ENCODE measurements at places on chromosomes 11 and 22.

DNA sequence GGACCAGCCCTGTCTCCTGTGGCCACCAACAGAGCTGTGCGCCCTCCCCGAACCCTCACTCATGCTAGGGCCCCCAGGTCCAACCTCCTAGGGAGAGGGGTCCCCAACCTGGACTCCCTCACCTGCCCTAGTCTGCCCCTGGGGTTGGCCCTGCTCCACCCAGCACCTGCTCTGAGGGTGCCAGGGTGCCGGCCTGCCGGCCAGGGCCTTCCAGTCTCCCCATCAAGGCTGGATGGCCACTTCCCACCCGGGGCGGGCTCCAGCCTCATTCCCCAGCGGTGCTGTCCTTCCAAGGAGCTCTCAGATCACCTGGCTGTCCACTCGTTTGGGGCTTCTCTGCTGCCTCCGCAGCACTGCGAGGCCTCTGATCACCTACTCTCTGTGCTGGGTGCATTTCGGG is 39.1 kb downstream of the CDKN1C start:
- no peak for DNase-seq

- DNase-seq = no peak
These were observed 4.6 kb downstream of the CD151 start for GRCh38 chr11:837189-837989.

DNA sequence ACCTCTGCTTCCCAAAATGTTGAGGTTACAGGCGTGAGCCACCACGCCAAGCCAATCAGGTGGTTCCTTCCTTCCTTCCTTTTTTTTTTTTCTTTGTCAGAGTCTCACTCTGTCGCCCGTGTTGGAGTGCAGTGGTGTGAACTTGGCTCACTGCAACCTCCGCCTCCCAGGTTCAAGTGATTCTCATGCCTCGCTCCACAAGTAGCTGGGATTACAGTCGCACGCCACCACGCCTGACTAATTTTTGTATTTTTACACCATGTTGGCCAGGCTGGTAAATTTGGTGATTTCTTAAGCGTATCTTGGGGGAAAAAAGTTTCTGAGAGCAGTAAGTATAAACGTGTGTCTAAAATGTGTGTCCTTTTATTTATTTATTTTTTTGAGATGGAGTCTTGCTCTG is 18.2 kb upstream of the SPINDOC start:
- no peak for DNase-seq

DNA sequence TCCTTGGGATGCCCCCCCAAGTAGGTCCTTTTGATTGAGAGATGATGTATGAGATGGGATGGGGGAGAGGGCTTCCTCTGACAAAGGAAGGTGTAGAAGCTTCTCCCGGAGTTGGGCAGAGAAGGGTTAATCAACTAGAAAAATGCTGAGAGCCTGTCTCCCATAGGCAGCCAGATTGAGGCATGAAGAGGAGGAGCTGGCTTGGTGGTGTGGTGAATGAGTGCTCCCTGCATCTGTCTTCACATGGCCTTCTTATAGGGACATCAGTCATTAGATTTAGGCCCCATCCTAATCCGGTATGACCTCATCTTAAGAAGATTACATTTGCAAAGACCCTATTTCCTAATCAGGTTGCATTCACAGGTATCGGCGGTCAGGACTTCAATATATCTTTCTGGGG is 61.1 kb downstream of the NFAM1 start:
- DNase-seq = no peak

DNA sequence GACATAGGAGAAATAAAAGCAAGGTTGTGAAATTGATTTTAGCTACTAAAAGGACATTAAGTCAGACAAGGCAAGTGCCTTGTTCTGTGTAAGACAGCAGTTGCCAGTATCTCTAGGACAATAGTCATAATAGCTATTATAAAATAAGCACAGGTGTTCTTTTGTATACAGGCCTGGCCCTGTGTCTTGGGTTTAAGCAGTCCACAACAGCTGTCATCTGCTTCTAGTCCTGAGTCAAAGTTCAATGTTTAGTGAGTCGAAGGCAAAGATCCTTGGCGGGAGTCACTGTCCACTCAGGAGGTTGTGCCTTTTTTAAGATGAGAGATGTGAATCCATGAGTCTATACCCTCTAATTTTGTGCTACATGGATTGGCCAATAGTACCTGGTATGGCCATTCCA is 79.5 kb downstream of the SC5D start:
- DNase-seq = no peak

DNA sequence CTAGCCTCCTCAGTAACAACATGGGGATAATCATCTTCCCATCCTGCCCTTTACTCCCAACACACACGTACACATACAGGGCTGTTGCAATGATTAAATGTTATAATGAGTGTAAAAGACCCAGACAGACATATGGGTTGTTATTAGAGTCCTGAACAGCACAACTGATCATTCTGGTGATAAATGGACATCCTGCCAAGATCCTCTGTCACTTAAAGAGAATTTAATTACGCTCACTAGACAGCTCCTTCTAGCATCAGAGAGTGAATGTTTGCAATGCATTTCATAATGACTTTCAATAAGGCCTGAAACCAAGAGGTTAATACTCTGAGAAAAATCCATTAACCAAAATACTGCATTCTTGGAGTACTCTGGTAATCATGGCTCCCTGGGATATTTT is 115.8 kb downstream of the KCNC1 start:
- no peak for DNase-seq

DNA sequence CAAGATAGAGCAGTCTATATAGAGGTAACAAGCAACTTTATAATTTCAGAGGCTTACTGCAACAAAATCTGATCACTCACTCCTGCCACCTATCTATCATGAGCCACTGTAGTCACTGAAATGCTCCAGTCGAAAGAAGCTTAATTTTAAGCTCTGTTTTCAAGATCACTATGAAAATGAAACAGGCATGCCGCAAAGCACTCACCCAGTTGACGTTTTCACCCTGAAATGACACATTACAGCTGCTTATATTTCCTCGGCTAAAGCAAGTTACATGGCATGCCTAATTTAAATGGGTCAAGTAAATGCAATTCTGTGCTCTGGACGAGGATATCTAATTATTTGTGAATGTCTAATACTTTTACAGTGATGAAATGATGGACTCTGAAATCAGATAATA is 616.3 kb downstream of the FAM181B start:
- DNase-seq = no peak

- DNase-seq = no peak
These were observed 104.1 kb upstream of the E2F8 start for GRCh38 chr11:19344661-19345518.

GRCh38 chr22:29375398-29376076 is 12.8 kb downstream of the AP1B1 start:
- no peak for DNase-seq

DNA sequence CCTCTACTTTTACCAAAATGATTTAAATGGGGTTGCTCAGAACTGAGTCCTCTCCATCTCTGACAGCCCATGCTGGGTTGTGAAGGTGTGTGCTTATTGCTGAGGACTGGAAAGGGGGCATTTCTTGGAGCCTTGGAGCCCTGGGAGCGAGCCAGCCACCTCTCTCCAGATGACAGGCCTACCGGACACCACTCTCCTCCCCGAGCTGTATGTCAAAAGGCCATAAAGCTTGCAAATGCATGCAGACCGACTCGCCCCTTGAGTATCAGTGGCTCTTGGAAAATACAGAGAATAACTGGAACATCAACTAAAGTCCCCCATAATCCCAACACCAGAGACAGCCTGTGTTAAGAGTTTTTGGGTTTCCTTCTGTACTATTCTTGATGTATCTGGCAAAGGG is 67.9 kb upstream of the PITPNB start:
- no peak for DNase-seq

DNA sequence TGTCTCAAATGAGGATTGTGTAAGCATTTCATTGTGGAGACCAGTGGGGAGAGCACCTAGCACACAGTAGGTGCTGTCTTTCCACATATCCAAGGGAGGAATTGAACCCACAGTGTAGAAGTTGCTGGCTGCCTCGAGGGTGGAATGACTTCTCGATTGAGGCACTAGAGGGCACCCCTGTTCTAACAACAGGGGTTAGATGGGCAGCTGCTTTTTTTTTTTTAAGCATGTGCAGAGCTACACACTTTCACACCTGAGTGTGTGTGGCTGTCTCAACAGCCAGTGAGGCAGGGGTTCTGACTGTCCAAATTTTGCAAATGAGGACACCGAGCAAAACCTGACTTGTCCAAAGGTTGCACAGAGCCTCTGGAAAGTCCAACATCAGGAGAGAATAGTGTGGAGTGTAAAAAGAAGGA is 118.2 kb upstream of the CRYBB3 start:
- DNase-seq = no peak

All from esophagus squamous epithelium (tissue), 5 donors.